ENCODE measurements at places on chromosomes 12 and 14. TPM values are rescaled to one million over a fixed set of nuclear protein-coding genes. Genes with fewer than 3 reads are reported as not detected.

- no peak for DNase-seq
These were observed 65.3 kb downstream of the BLTP3B start for GRCh38 chr12:100077367-100077766.

- DNase-seq, result no peak
These were observed 2.5 kb upstream of the LALBA start for GRCh38 chr12:48572326-48572725.

DNA sequence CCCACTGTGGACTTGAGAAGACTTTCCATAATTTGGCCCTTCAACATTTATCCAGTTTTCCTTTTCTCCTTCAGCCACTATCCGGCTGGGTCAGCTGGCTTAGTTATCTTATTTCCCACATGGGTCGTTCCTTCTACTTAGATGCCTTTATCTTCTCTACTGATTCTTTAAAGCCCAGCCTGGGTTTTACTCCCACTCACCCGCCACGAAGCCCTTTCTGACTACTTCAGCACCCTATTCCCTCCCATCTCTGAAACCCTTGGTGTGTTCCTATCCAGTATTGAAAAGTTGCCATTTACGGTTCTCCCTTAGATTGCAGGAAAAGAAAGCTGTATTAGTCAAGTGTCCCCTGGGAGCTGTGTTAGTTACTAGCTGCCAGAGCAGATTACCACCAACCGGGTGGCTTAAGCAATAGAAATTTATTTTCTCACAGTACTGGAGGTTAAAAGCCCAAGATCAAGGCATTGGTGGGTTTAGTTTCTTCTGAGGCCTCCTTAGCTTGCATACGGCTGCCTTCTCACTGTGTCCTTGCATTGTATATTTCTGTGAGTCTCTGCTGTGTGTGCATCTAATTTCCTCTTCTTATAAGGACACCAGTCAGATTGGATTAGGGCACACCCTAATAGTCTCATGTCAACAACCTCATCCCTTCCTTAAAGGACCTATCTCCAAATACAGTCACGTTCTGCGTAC, 105.5 kb downstream of the GPATCH2L start:
- DNase-seq, result no peak

DNA sequence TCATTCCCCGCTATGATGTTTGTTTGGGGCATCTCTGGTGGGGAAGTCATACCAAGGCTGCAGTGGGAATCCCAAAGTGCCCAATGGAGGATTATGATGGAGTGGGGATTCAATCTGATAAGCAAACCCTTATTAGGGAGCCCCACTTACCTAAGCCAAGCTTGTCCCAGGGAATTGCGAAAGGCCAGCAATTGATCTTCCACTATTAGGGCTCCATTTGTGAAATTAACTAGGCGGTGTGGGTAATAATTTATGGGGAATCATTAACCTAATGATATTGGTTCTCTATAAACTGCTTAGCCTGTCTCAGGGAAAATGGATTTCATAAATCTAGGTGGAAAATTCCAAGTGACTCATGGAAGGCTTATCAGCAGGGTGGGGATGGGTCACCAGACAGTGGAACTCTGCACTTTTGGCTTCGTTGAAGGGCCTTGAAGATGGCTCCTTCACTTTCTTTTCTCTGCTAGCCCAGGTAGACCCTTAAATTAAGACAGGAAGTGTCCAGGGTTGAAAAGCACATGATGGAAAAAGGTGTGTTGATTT, 113.0 kb upstream of the WSCD2 start:
- DNase-seq, result no peak

GRCh38 chr12:104638851-104639240, 182.1 kb downstream of the CHST11 start:
- no peak for DNase-seq

- DNase-seq, result peak; percentile 70
These were observed 236.0 kb downstream of the BCL11B start for GRCh38 chr14:99035712-99036610.

DNA sequence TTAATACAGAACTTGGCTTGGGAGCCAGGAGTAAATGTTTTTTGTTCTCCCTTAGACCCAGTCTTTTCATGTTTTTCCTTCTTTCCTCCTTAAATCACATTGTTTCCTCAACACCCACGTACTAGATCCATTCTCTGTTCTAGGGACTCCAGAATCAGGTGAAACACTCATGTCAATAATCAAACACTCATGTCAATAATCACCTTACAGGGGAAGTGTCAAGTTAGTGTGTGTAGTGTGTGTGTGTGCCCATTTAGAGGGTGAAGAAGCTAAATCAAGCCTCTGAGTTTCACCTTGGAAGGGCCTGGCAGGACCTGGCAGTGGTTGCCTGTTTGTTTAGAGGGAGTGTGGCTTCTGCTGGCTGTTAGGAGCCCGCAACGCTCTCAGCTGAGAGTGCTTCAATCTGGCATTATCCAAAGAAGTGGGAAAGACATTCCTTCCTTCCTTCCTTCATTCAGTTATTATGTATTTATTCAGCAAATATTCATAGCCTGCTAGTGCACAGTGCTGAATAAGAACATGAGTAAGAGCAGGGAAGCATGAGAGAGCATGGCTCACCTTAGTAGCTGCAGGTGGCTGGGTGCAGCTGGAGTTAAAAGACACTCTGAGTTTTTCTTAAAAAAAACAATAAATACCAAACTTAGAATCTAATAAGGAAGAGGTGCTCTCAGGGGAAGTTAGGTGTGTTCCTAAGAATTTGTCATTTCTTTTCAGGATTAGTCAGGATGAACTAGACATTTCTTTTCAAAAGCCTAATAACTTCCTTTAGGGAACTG, 17.6 kb upstream of the EID3 start:
- no peak for DNase-seq

DNA sequence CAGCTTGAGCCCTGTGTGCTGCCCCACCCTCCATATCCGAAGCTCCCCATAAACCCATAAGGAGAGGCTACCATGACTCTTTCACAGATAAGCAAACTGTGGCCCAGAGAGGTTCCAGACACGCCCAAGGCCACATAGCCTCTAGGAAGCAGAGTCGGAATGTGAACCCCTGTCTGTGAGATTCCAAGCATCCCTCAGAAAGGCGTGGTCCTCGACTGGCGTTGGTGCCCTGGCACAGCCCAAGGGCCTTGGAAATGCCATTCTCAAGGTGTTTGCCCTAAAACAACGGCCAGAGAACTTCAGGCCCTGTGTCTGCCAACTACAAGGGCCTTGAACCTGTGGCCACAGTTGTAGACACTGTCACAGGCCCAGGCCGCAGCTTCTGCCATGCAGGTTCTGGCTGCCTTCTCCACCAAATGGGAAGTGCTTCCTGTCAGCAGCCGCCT, 8.5 kb upstream of the DIO3 start:
- DNase-seq, result no peak

DNA sequence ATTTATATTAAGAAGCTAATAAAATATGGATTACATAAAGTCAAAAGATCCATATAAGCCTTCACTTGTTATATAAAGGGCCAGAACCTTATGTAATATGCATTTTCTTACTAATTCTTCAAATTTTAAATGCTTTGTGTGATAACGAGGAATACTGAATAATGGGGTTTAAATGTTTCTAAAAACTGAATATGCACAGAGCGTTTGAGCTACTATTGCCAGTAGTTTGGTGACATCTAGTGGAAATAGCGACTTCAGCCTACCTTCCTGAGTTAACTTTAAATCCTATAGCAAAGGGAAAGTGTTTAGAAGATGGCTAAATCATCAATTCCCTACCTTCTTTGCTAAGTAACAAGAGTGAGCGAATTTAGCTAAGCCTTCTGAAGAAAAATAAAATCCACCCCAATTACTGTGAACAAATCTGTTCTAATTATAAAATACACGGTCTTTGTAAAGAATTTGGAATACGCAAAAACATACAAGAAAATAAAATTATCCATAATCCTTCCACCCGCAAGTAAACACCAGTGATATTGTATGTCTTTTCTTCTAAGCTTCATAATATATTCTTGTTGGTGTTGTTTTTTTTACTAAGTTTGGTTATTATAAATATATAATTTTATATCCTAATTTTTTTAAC, 115.5 kb upstream of the G2E3 start:
- DNase-seq, result no peak

GRCh38 chr12:108622421-108622820, 11.3 kb downstream of the SELPLG start:
- DNase-seq, result no peak

GRCh38 chr12:130009961-130010360, 106.1 kb upstream of the TMEM132D start:
- no peak for DNase-seq

GRCh38 chr14:71675126-71675899, 256.9 kb upstream of the RGS6 start:
- no peak for DNase-seq

GRCh38 chr12:442235-442884, 17.4 kb upstream of the B4GALNT3 start:
- DNase-seq, result no peak

DNA sequence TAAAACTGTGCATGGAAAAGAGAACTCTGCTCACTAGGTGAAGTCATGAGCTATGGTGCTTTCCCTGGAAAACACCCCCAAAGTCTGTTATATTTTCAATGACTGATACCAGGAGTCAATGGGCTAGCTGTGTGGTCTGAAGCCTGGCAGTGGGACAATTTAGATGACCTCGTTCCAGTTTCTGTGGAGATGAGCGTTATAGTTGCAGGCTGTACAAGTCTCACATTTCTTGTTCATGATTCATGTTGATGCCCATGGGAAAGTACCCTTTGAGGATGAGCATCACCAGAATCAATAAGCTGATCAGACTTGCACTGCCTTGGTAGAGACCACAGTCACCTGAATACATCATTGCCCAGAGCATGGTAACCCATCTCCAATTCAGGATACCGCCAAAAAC, 70.7 kb downstream of the NOVA1 start:
- no peak for DNase-seq

DNA sequence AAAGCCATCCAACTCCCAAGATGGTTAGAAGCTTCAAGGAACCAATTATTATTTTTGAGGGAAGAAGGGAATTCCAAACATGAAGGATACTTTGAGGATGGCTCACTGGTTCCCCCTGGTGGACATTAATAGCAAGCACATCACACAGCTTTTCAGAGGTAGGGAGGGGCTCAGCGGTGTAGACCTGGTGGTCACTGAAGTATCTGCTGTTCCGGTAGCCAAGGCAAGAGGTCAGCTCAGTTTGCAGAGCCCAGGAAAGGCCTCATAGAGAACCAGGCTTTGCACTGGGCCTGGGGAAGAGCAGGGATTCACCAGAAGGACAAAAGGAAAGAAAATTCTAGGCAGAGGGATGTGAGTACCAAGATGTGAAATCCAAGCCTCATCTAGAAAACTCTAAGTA, 118.7 kb downstream of the KSR2 start:
- no peak for DNase-seq

GRCh38 chr14:58401587-58401986, 5.9 kb downstream of the TOMM20L start:
- DNase-seq, result no peak

DNA sequence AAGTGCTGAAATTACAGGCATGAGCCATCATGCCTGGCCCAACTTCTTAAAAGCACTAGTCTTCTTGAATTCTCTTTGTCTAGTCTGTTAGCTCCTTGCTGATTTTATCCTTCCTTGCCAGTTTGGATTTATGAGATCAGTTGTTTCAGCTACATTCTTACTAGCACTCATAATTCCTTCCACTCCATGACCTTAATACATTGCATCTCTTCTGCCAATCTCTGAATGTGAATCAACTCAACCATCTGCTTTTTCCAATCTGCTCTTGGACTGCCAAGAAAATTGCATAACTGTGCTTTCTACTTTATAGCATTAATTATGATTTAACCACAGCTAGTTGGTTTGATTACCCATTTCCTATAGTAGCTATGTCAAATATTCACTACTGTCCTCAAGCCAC, 14.9 kb upstream of the HEATR5A start:
- no peak for DNase-seq

DNA sequence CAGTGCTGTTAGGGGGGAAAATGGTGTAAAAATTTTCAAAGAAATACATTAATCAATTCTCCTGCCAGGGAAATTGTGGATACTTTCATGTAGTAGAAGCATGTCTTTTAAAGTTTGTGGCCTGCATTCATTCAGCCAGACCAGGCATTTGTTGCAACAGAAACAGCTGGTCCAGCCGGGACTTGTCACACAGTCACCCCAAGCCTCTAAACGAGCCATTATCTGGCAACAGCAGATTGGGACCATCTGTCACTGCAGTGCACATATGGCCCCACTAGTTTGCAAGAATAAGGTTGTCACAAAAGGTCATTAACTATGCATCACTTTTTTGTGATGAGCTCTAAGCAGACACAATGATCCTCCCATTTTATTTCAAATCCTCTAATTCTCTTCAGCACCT, 193.9 kb downstream of the PHLDA1 start:
- no peak for DNase-seq

GPD1 gene
- total RNA-seq, result 235 TPM

ATL1 gene
- 22.0 TPM for total RNA-seq

CGRRF1 gene
- total RNA-seq, result 23.6 TPM

OR4E2 gene
- total RNA-seq, result not detected

CATSPERB gene
- 16.1 TPM for total RNA-seq

DCN gene
- total RNA-seq, result 1,081 TPM

RNASE7 gene
- total RNA-seq, result not detected
